ENCODE measurements at places on chromosomes 13 and 19.

GRCh38 chr19:17025361-17025760, 1.2 kb downstream of the CPAMD8 start:
- DNase-seq, result no peak

DNA sequence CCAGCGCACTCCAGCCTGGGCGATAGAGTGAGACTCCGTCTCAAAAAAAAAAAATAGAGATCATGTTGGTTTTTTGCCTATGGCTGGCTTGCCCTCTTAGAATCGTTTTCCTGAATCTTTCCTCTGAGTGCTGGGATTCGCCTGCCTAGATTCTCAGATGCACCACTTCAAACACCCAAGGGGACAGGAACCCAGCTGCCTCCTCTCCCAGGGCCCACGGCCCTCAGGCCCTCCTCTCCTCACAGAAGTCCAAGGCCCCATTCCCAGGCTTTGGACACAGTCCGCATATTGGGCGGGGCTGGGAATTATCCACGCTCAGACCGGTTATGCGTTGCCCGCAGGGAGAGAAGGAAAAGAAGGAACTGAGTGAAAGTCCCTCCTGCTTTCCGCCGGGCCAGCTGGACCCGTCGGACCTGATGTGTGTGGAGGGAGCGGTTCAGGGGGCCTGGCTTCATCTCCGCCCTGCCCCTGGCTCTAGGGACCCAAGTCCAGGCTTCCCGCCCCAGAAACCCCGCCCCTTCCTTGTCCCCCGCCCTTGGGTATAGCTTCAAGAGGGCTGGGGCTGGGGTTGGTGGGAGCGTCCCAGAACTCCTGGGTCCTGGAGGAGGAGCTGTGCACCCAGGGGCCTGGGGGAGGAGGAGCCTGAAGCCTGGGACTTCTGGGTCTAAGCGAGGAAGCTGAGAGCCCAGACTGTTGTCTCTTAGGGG, 5.8 kb downstream of the PPFIA3 start:
- no peak for DNase-seq

DNA sequence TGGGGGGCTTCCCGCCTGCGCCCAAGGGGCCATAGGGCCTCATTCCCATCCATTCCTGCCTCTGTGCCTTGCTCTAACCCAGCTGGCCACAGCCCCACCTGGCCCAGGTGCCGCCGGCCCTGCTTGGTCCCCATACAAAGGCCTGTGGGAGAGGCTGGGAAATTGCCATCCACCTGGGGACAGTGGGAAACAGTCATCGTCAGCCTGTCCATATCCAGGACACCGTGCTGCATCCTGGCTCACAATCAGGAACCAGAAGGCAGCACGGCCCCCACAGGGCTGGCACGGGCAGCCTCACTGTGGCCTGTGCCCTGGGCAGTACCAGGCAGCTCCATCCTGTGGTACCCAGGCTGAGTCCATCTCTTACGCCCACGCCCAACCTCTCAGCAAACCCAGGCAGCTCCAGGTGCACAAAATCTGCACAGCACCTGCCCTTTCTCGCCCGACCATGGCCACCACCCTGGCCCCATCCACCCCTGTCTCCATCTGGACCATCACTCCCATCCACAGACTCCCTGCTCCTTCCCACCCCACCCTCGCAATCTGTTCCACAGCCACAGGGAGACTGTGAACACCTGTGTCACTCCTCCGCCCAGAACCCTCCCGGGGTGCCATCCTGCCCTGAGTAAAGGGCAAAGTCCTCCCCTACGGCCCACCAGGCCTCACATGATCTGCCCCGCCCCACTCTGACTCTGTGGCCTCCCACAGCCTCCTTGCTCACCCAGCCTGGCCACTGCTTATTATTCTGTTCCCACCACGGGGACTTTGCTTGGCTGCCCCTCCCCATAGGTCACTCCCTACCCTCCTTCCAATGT, 21.1 kb upstream of the FBXO27 start:
- DNase-seq, result no peak

- DNase-seq, result no peak
Measured at GRCh38 chr13:44840131-44840530, 149.1 kb downstream of the NUFIP1 start.

DNA sequence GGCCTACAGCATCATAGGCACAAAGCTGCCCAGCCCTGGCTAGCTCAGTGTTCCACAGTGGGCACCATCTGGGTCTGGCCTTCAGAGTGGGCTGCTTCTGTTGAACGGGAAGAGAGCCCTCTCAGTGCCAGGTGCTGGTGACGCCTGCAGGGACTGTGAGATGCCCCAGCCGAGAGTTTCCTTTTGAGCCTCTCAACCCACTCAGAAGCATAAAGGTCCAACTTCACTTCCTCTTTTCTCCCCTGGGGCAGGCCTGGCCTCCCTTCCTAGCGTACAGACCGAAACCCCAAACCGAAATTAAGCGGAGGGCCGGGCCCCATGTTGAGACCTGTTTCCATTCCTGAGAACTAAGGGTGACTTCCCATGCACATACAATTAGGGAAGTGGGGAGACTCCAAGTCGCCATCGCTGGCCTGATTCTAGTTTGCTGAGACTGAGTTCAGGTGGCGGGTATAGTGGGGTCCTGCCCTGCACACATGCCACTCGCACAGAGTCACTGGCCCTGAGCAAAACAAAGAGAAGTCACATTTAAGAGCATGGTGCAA, 6.9 kb downstream of the RAB8A start:
- DNase-seq, result peak; percentile 75

- no peak for DNase-seq
Measured at GRCh38 chr13:38628554-38628953, 58.3 kb upstream of the FREM2 start.

- peak; percentile 66 for DNase-seq
Measured at GRCh38 chr19:6590827-6591319, at the start of gene CD70. CD70 (minus strand) TSS chr19:6591150; CDS start chr19:6591002, 148 bp downstream.

- DNase-seq, result no peak
Measured at GRCh38 chr13:114024603-114025404, 50.9 kb upstream of the C13orf46 start.

DNA sequence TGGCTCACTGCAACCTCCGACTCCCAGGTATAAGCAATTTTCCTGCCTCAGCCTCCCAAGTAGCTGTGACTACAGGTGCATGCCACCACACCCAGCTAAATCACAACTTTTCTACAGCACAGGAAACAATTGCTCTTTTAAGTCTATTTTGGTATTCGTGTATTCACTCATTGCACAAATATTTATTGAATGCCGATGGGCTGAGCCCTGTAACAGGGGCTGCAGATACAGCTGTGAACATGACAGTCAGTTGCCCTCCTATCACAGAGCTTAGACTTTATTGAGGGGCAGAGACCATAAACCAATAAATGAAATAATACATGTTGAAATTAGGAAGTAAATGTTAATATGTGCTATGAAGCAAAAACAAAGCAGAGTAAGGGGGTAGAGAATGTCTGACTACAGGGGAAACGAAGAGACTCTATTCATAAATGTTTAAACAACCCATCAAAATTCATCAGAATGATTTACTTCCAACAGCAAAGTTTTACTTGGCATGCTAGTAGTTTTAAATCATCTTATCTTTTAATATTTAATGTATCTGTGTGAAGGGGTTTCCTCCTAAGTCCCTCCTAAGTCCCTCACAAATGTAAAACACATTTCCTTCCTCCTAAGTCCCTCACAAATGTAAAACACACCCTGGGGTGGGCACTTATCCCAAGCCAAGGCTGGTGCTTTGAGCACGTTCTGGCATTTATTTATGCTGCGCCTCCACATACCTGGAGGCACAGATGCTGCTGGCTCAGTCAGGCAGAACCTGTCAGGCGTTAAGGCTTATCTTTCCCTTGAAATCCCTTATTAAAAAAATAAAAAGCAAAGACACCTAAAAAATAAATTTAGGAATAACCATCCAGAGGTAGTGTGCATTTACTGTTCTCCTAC, 140.8 kb downstream of the MIPEP start:
- DNase-seq, result no peak

GRCh38 chr19:49589502-49589905, 1.5 kb upstream of the PRR12 start:
- DNase-seq, result no peak

- DNase-seq, result peak; percentile 72
Measured at GRCh38 chr13:50713523-50714248, 129.8 kb downstream of the DLEU7 start.

GRCh38 chr13:23140492-23140891, 40.3 kb upstream of the SGCG start:
- DNase-seq, result no peak

DNA sequence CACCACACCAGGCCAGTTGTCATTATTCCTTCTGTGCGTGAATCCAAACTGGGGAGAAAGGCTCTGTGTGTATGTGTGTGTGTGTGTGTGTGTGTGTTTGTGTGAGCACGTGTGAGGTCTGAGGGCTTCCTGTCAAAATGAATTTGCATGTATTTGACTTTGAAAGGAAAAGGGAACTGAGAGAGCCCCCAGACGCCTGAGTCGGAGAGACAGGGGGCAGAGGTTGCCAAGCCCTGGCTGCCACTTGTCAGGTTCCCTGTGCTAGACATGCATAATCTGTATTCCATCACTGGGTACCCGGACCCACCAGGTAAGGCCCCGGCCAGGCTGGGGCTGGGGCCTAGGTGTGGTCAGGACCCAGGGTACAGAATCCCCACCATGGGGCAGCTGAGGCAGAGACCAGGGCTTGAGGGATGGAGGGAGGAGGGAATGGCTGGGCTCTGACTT, at the start of gene CLEC17A:
Gene CLEC17A (plus strand): TSS at position 191 of the 447 bp plus-strand sequence. CDS start 77 bp downstream, at position 268.
- no peak for DNase-seq

DNA sequence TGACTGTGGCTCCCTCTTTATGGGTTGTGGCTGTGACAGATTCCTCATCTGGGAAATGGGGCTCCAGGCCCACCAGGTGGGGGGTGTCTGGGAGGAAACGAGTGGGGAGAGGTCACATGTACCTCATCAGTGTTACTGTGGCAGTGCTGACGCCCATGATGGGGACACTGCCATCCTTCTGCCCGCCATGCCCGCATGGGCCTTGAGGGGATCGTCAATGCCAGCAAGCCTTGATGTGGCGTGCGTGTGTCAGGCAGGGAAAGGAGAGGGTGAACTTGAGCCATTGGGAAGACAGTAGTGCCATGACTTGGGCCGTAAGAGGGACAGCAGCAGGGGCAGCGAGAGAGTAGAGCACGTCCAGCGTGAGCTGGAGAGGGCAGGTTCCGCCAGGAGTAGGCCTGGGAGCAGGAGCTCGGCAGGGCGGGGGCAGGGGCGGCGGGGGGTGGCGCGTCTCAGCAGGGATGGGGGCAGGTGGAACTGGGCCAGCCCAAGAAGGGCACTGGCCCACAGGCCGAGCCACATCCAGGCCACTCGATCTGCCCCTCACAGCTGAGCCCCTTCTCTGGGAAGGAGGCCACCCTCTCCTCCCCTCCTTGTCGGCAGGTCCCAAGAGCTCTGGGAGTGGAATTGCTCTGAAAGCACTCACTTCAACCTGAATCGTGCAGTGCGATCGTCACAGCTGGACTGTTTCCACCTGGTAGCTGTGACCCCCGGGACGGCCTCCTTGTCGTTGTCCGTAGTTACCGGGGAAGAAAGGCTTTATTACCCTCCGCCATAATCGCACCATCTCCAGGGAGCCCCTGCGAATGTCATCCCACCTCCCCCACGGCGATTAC, 9.9 kb downstream of the KLHL26 start:
- no peak for DNase-seq

DNA sequence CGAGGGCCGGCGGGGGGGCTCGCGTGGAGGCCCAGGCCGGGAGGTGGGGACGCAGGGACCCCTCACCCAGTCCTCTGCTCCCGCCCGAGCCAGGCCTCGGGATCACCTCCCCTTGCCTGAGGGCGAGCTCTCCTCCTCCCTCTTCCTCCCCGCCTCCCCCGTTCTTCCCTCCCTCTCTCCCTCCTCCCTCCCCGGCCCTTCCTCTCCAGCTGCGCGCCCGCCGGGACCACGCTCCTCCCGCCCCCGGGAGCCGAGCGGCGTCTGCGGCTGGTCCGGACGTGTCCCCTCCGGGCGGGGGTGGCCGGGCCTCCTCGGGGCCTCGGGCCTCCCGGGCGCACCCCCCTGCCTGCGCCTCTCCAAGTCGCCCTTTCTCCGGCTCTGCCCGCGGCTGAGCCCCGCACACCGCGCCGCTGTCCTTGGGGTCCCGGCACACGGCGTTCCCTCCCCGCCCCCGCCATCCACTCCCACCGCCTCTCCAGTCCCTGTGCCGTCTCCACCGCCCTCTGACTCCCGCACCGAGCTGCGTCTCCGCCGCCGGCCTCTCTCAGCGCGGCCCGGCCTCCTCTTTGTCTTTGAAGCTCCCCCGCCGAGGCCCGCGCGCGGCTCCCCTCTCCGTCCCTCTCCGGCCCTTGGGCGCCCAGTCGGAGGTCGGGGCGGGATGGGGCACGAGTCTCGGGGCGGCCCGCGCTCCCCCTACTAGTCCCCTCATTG, 5.7 kb downstream of the SOX1 start:
- no peak for DNase-seq

DNA sequence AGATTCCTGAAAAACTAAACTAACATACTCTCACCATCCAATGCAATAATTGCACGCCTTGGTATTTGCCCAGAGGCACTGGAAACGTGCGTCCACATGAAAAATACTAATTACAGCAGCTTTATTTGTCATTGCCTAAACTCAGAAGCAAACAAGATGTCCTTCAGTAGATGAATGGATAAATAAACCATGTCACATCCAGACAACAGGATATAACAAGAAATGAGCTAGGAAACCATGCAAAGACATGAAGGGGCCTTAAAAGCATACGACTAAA, 25.0 kb downstream of the ELL start:
- DNase-seq, result no peak

DNA sequence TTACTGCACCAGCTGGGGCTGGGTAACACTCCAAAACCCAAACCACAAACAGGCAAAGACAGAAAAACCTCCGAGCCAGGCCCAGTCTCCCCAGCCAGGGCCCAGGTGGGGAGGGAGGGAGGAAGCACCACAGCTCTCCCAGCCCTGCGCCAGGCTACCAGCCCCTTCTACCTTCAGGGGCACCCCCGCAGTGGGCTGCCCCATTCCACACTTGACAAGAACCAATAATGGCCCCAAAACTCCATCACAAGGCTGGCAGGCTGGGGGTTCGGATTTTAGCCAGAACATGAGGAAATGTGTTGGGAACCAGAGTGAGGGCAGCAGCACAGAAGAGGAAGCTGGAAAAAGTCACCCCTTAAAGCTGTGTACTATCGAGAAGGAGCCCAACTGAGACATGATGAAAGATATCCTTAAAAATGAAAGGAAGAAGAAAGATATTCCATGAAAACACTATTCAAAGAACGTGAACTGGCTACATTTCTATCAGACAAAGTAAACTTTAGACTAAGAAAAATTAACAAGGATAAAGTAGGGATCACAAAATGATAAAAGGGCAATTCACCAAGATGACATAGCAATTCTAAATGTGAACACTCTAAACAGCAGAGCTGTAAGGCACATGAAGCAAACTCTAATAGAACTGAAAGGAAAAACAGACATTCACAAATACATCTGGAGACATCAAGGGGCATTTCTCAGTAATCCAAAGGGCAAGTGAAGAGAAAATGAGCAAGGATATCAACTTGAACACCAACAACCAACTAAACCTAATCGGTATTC, 12.9 kb downstream of the TUBGCP3 start:
- DNase-seq, result peak; percentile 42

DNA sequence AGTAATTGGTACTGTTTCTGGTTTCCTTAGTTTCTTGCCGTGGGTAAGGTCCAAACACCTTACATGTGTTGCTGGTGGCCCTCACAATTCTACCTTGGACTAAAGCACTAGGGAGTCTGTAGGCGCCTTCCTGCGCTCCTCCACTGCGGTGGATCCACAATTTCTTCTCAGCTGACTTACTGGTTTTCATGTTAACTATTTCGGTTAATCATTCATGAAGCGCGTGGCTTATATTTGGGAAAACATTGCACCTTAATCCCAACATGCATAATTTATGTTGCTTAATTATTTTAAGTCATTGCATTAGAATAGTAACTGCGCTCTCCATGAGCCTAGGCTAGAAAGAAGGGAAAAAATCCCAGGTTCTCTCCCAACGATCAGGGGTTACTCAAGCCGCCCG, 37.7 kb downstream of the ARHGEF7 start:
- DNase-seq, result peak; percentile 39
